ENCODE measurements at places on chromosomes 3 and 15.

DNA sequence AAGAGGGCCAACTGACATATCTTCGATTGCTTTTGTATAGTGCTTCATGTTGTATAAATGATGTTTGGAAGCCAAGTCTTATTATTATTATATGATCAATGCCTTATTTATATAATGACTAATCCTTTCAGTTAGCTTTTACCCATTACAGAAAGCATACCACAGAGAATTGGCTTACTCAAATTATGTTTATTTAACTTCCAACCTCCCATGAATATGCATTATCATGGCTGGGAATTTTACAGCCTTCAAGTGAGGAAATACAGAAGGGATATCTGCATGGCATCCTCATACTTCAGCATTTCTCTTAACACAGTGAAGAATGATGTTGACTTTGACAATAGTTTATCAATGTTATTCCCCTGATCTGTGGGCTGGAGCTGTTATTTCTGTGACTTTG, 225.9 kb upstream of the GAP43 start:
- DNase-seq = no peak

GRCh38 chr15:58388211-58388610, 43.6 kb upstream of the LIPC start:
- no peak for DNase-seq

DNA sequence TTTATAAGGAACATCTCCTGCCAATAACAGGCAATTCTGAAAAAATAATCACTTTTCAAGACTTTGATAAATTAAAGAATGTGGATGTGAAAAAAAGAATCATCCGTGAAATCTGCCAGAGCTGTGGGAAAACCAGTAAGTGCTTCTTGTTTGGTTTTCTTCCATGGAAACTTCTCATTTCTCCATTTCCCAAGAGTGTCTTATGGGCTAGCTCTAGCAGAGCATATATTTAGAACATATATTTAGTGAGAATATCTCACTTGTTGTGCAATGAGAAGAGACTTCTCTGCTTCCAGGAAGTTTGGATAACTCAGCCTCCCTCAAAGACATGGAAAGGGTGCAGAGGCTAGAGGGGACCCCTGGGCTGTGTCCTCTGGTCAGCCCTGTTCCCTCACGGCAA, 49.9 kb downstream of the COL6A5 start:
- no peak for DNase-seq

- no peak for DNase-seq
Observed at GRCh38 chr3:14689247-14689980, 14.5 kb downstream of the C3orf20 start.

GRCh38 chr3:113436809-113437208, 4.5 kb downstream of the CFAP44 start:
- no peak for DNase-seq

GRCh38 chr3:181753391-181753790, 41.7 kb downstream of the SOX2 start:
- DNase-seq = no peak

GRCh38 chr15:85010386-85011159, 28.9 kb downstream of the PDE8A start:
- no peak for DNase-seq

- DNase-seq = no peak
Observed at GRCh38 chr15:93278006-93278405, 189.0 kb upstream of the RGMA start.

GRCh38 chr3:41001556-41001955, 197.7 kb upstream of the CTNNB1 start:
- no peak for DNase-seq

GRCh38 chr3:176839901-176840300, 357.4 kb downstream of the TBL1XR1 start:
- no peak for DNase-seq

DNA sequence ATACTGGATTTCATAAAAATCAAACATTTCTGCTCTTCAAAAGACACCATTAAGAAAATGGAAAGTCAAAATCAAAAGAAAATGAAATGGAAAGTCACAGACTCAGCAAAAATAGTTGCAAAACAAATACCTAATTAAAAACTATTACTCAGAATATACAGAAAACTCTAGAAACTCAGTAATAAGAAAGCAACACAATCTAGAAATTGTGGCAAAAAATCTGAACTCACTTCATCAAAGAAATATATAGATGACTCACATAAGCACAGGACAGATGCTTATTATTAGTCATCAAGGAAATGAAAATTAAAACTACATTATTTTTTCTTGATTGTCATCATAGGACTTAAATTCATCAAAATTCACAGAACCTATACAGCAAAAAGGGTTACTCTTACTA, 430.0 kb downstream of the SHQ1 start:
- no peak for DNase-seq

GRCh38 chr15:63532307-63532744, 27.9 kb downstream of the USP3 start:
- DNase-seq = no peak

GRCh38 chr15:101248274-101248673, 3.6 kb downstream of the CHSY1 start:
- no peak for DNase-seq

DNA sequence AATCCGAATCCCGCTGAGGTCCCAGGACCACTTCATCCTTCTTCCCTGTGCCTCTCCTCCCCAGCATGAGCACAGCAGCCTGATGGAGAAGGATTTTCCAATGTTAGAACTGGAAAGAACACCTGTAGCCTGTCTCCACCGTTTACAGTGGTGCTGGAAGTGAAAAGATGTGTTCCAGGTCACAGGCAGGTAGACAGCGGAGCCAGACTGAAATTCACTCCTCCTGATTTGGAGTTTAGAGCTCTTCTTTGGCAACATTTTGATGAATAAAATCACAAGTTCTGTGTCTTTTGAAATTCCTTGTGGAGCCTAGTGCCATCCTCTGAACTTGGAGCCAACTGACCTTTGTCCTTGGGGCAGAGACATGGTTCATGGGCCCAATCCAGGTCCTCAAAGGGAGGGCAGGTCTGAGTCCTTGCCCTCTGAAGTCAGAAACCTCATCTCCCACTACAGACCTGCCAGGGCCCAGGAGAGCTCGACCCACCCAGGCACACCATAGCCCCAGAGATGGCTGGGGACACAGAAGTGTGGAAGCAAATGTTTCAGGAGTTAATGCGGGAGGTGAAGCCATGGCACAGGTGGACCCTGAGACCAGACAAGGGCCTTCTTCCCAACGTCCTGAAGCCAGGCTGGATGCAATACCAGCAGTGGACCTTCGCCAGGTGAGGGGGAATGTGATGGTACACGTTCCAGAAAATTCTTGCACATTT, at the start of gene RTP3:
TSS of gene RTP3 (plus strand) at position 421 of the 710 bp plus-strand sequence. CDS start at position 508, 87 bp downstream.
- DNase-seq = no peak

GRCh38 chr15:40238532-40239403, at the start of gene PAK6:
Gene PAK6 (plus strand): TSS chr15:40239063. CDS start chr15:40264786, 25,723 bp downstream.
- DNase-seq = no peak

GRCh38 chr15:25208735-25209134, 230.1 kb downstream of the UBE3A start:
- DNase-seq = no peak

GRCh38 chr3:78129707-78130106, 1089.8 kb downstream of the ROBO2 start:
- DNase-seq = no peak
